Stimulated activated CD8-positive, alpha-beta memory T cell treated with anti-CD3 and anti-CD28 coated beads, Interleukin-2, amount 100 ng/mL, for 1 hour (primary cell): ENCODE measurements at places on chromosomes 2 and 18.

DNA sequence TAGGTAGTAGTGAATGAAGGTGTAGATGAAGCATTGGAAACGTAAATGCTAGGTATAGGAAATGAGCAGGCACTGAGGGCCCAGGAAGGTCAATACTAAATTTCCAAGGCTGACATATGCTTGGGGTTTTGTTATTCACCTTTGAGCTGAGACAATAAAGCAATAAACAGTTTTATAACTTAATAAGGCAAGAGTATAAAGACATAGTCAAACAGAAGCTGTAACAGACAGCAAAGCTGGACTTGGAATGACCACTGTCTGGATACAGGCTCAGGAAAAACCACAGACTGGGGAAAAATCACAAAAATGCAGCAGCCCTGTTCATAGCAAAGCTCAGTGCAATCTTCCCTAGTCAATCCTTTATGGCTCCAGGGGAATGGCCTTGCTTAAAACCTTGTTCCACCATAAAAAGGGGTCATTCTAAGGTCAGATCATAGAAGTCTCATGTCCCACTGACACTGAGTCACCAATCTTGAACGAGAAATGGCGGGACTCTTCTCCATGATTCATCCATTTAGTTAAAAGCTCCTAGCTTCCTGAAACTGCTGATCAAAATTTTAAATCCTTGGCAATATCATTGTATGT lies 493.3 kb downstream of the CMPK2 start:
- DNase-seq: no peak

- DNase-seq: no peak
These were observed 85.6 kb downstream of the SMIM21 start for GRCh38 chr18:75341897-75342296.

- no peak for DNase-seq
These were observed 62.7 kb downstream of the BIN1 start for GRCh38 chr2:127044165-127044718.

DNA sequence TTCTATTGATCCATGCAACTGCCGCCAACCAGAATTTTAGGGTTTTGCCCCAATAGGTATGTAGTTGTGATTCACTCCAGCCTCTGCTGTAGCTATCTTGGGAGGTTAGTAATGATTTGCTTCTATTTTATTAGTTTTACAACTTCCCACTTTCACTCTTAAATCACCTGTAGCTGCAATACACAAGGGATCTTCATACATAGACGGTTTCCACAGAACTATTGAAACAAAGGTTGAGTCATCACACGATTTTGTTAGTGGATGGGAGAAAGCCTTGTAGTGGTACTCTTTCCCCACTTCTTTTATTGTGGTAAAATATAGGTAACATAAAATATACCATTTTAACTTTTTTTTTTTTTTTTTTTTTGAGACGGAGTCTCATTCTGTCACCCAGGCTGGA lies 104.2 kb upstream of the SPRED2 start:
- no peak for DNase-seq

DNA sequence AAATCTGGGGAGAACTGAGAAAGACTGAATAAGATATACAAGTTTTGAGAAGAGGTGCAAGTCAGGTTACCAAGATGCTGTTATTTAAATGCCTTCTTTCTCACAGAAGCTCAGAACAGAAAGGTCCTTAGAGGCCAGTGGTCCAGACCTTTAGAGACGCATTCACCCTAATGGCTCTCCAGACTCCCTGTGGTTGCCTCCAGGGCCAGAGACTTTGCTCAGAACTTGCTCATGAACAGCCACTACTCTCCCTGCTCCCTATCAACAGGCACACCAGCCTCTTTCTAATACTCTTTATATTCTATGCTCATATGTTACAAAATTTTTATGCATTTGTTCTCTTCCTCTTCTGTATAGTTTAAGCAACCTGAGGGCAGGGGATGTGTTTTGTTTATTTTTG lies 349.0 kb upstream of the TNP1 start:
- DNase-seq: no peak
